ENCODE measurements at places on chromosomes 1 and 21.

DNA sequence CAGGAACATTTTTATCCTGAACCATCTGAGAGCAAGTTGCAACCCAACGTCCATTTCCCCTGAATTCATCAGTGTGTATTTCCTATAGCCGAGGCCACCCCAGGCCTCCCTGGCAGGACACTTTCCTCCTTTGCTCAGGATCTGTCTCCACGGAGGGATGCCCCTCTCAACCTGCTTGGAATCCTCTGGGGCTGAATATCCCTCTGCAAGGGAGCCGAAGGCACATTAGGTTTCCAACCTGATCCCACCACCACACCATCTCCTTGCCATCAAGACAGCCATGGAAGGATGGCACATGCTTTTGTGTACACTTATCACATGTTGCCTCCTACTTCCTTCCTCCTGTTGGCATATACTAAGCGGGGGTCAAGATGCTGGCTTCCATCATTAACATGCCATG lies 74.8 kb upstream of the EDN2 start:
- no peak for DNase-seq

DNA sequence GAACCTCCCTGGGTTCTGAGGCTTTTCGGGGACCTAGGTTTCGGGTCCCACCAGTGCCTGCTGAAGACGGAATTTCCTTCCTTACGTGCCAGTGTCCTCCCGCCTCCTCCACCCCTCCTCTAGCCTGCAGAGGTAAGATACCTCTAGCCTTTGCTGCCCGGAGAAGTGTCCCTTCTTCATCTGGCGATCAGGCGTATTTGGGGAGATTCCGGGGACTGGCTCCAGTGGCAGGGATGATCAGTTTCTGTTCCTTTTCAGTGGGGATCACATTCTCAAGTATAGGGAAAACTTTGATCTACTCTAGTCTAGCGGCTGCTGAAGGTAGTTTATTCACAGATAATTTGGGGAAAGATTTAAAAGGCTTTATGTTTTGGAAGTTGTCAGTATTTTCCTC lies 674 bp downstream of the CEP350 start:
- DNase-seq, result no peak

- DNase-seq, result no peak
Measured at GRCh38 chr21:21851657-21852056, 853.4 kb downstream of the NCAM2 start.

DNA sequence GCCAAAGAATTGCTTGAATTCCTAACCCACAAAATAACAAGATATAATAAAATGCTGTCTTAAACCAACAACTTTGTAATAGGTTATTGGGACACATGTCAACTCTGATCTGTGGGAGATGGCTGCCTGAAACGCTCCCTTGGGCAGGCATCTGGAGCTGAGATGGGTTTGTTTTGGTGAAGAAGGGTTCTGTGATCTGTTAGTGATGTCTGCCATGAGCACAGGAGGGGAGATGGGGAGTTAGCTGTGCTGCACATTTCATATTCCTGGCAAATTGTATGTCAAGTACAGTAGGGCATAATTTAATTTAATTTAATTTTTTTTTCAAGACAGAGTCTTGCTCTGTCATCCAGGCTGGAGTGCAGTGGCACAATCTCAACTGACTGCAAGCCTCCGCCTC lies 34.2 kb upstream of the IFNLR1 start:
- no peak for DNase-seq

DNA sequence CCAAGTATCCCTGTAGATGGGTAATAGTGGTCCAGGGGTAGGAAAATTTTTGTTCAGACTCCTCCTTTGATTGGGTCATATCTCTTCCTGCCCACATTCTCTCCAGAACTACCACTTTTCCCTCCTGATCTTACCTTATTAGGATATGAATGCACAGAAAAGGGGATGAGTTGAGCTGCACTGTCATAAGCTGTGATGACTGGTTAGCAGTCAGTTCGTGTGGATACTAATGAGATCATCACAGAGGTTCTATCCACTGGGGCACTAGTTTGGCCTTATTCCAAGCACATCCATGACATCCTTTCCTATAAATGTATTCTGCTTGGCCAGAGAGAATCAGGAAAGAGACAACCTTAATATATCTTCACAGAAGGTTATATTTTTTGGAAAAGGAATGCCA lies 22.1 kb upstream of the TBX15 start:
- DNase-seq, result no peak

DNA sequence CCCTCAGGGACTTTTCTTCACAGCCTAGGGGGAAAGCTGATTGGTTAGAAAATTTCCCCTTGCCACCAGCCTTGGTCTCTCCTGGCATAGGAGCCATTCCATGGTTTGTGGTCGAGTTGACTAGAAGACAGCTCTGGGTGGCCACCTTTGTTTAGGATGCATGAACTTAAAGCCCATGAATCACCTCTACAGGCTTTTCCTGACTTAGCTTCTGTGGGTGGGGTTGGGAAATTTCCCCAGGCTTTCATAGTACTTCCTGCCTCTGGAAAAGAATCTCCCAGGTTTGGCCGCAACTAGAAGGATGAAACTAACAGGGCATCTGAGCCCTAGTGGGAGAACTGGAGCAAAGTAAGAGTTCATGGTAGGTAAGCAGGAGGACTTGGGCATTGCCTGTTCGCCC lies 72.6 kb downstream of the SNRPE start:
- no peak for DNase-seq

- no peak for DNase-seq
Measured at GRCh38 chr1:156738916-156739315, 2.0 kb downstream of the MRPL24 start.

DNA sequence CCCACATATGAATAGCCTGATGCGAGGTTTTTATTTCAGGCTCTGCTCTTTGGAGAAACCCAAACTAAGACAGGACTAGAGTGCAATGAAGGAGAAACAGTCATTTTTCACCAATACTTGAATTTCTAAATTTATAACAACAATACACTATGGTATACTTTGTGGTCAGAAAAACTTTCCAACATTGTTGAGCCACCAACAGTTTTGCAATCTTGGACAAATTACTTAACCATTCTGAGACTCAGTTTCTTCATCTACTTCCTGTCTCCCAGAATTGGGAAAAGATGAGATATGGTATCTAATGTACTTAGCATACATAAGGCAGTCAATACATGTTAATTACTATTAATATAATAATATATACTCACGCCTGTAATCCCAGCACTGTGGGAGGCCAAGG lies 519.8 kb upstream of the PLXNA2 start:
- DNase-seq, result no peak

DNA sequence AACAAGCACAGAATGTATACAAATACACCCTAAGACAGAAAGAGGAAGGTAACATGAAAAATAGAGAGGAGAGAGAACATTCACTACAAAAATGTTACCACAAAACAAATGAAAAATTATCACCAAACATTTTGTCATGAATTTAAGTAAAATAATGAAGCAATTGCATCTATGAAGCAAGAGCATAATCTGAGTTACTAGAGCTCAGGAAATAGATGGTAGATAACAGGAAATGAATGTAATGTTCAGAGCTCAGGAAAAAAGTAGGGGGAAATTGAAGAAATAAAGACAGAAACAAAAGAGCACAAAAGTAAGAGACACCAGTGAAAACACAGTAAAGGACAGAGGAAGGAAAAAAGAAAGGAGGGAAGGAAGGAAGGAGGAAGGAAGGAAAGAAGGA lies 19.4 kb downstream of the SEC16B start:
- no peak for DNase-seq

- DNase-seq, result no peak
Measured at GRCh38 chr1:171245458-171246064, 2.7 kb upstream of the FMO1 start.

- no peak for DNase-seq
Measured at GRCh38 chr1:56206391-56206790, 373.0 kb downstream of the PLPP3 start.

DNA sequence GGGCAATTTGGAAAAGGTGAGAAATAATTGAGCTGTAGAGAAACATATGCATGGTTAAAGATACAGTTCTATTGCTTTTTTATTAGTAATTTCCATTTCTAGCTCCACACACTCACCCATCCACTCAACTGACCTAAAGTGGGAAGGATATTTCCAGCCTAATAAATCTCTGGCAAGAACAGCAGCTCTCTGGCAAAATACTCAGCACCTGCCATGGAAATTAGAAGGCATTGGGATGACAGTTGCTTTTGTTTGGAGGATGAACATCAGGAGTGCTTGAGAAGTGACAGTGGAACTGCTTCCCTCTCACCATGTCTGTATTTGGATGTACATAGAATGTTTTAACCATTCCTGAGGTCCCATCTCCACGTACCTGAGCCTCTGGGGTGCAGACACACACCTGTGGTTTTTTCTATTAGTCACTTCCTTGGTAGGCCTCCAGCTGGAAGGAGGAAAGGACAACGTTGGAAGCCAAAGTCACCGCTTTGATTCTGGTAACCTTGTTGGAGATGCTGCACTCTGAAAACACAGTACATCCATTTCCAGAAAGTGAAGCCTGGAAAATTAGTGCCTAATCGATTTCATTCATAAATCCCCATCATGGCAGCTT lies 62.3 kb upstream of the RUNX1 start:
- DNase-seq, result no peak

Data from T-helper 17 cell (primary cell).